CD8-positive, alpha-beta memory T cell (primary cell): ENCODE measurements at places on chromosomes 13 and 19. TPM values are rescaled to one million over a fixed set of nuclear protein-coding genes. Genes with fewer than 3 reads are reported as not detected.

SIGLEC5 gene
- not detected for polyA plus RNA-seq

RNF17 gene
- not detected for polyA plus RNA-seq

RNF113B gene
- not detected for polyA plus RNA-seq

DNA sequence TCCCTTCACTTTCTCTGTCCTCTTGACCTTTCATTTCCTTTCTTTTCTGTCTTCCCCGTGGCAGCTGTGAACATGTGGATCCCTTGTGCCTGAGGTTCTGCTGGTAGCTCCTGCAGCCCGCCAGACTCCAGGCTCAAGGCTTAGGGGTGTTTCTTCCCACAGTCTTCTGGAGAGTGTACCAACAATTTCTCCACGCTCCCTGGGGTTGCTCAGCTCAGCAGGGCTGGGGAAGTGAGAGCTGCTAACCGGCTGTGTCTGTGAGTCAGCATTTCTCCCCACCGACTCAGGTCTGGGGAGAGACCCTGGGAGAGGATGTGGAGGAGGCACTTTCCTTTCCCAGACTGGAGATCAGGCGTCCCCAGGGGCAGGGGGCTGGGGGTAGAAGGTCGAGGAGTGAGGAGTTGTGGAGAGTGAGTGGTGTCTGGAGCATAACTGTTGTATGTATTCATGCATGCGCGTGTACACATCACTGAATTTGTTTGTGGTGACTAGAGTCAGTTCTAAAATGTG is 193.6 kb downstream of the KCNRG start:
- no peak for DNase-seq

GRCh38 chr19:7772752-7773291 is 9.8 kb downstream of the CLEC4M start:
- no peak for DNase-seq
